ENCODE measurements at places on chromosomes 6 and 20. TPM values are rescaled to one million over a fixed set of nuclear protein-coding genes. Genes with fewer than 3 reads are reported as not detected.

Gene FABP7
- not detected for total RNA-seq

Gene KHDRBS2
- 0.36 TPM for total RNA-seq

DNA sequence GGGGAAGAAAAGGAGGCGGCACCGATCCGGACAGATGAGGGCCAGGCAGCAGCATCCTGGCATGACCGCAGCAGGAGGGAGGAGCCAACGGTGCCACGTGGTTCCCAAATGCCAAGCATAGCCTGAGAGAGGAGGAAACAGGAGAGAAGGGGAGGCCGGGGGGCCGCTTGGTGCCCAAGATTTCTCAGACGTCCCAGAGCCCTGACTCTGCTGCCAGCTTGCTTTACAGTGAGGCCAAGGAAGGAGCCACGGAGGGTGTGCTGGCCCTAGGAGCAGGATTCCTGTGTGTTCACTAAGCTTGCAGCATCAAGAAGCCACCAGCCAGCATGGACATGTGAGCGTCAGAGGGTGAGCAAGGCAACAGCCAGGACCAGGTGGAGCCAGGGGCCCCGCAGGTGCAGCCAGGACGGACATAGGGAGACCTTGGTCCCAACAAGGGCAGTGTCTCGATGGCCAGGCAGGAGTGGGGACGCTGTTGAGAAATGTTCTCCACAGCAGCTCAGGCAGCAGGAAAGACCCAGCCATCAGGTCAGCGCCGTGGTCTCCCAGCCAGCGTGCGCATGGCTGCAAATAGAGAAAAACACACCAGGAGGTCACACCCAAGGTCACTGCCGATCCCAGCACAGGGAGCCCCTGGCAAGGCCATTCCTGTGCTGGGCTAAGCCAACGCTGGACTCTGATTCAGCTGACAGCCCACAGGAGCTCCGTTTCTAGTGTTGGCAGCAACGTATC lies 143.7 kb downstream of the DLL1 start:
- peak; percentile 51 for DNase-seq
- no peak overlapping the region for H3K4me3 ChIP-seq
- no peaks in the 10 kb centered on the region for H3K27me3 ChIP-seq
- no peaks in the 10 kb centered on the region for H3K36me3 ChIP-seq

Gene CLIC5
- 2.9 TPM for total RNA-seq

DNA sequence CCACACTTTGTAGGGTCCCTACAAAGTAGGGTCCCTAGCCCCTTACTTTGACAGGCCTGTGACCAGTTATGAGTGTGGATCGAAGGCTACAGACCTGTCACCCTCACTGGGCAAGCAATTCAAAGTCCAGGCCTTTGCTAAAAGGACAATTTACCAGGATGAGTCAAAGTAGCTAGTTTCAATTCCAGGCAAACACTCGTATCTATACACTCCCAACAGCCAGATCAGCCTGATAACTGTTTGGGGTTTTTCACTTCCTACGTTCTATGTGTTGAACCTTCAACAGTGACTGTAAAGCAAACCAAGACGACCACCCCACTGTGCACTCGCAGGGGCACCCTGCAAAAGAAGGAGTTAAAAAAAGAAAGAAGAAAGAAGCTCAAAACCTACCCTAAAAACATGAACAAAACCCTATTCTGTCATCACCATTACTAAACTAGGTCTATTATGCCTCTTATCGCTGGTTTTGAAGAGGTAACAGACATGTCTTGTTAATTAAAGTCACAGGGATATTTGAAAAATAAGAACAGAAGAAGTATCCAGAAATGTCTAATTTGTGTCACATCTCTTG lies 3.2 kb downstream of the GFOD1 start:
- H3K27me3 ChIP-seq: no peaks in the 10 kb centered on the region
- no peak for DNase-seq
- no peaks in the 10 kb centered on the region for H3K36me3 ChIP-seq
- H3K27ac ChIP-seq: no peak overlapping the region
- peaks cover 7% of the 10 kb centered on the region for H3K4me1 ChIP-seq

- no peak for DNase-seq
- no peaks in the 10 kb centered on the region for H3K36me3 ChIP-seq
- H3K4me1 ChIP-seq: peaks cover 13% of the 10 kb centered on the region
- H3K4me3 ChIP-seq: no peak overlapping the region
- H3K27me3 ChIP-seq: no peaks in the 10 kb centered on the region
These were observed 19.3 kb upstream of the SLCO4A1 start for GRCh38 chr20:62622877-62623487.
